NCI-H526 (cell line): ENCODE measurements at places on chromosomes 3 and 15.

DNA sequence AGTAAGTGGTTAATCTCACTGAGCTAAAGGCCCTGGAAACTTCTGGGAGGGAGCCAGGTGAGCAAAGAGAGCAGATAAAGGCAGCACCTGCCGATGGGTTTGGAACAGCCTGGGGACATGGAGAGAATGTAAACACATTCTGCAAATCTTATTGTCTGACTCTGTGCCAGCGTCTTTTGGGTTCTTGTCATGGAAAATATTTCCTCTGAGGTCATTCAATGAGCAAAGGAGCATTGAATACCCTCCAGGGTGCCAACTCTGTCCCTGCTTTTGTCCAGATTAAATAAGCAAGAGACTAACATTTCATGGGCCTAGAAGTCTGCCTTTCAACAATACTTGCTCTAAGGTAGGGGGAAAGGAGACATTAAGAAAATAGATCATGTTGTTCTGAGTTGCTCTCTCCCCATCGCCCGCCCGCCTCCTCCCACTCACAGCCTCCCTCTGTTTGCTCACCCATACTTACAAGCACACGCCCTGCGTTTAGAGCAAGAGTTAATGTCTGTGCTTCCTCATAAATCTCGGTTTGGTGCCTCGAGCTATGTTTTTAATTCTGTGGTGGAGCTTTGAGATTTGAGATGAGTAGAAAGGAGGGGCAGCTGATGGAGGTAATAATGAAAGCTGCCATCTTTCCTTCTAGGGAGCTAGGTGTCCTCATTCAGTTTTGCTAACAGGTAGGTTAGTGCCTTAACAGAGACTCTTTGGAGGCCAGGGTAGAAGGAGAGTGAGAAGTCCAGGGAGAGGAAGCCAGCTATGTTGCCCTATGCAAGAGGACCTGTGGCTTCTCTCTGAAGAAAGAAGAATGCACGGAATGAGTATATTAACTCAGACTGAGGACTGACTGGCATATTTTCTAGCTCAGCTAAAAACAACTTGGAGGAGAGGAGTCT, 132.9 kb downstream of the TPRG1 start:
- DNase-seq, result peak; percentile 13

GRCh38 chr3:141738891-141739363, 829 bp downstream of the RNF7 start:
- DNase-seq, result peak; percentile 47

DNA sequence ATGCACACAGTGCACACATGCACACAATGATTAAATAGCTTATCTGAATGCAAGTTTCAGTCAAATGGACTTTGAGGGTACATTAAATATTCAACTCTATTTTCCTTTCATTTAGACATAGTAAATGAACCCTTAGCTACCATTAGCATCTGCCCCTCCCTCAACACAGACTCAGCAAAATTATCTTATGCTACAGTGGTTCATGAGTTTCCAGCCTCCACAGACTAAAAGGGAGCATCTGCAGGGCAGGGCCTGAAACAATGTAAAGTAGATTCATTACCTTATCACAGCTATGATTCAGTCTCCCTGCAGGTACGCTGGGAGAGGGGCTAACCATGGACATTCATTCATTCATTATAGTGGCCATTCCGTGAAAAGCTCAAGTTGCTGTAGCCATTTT, 329.1 kb downstream of the VGLL3 start:
- DNase-seq, result no peak

GRCh38 chr3:85678713-85679112, 719.9 kb downstream of the CADM2 start:
- DNase-seq, result no peak

DNA sequence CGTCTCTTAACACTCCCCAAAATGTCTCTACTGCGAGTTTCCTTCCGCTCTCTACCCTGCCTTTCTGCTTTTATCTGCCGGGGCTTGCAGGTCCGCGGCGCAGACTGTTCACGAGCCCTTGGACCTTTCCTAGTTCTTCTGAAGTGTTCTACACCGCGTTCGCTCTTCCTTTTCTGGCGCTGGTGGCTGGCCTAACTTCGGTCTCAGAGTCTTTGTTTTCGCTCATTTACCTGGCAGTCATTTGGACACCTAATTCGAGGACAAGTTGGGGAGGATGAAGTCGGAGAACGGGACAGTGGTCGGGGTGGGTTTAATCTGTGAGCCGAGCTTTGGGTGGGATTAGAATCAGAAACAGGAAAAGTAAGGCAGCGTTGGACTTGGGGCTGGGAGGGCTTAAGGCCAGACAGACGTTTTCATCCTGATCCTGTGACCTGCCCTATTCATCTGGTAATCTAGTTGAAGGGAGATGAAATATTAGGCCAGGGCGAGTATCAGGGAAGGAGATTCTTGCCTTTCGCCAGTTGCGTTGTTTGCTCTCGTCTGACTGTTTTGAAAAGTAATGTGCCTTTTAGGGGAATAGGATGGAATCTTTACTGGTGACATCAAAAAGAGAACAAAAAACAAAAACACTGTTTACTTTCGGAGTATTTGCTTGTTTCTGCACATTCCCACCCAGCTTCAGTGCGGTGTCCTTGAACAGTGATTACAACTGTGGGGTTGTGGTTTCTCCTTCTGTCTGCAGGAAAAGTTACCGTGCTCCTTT, 1.8 kb downstream of the DIPK2A start:
- DNase-seq, result peak; percentile 76

- DNase-seq, result no peak
These were observed 9.3 kb downstream of the LRTM1 start for GRCh38 chr3:54918516-54918915.

DNA sequence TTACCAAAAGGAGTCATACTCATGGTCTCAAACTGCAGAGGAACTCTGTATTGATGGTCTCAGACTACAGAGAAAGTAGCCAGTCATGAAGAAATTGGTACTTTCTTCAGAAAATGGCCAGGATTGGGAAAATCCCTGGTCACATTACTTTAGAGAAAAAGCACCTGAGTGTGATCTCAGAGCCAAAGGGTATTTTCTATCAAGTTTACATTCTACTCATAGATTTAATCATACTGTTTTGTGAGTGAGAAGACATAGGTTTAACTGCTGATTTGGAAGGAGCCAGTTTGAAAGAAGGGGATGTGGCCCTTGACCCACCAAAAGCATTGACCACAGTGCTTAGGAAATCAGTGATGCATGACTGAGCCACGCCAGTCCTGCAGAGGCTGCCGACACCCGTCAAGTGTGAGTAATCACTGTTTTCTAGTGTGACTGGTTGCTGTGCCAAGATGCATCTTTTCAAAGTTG, 203.6 kb downstream of the AKAP13 start:
- DNase-seq, result no peak

GRCh38 chr15:62291262-62291661, 126.2 kb upstream of the C2CD4B start:
- no peak for DNase-seq

DNA sequence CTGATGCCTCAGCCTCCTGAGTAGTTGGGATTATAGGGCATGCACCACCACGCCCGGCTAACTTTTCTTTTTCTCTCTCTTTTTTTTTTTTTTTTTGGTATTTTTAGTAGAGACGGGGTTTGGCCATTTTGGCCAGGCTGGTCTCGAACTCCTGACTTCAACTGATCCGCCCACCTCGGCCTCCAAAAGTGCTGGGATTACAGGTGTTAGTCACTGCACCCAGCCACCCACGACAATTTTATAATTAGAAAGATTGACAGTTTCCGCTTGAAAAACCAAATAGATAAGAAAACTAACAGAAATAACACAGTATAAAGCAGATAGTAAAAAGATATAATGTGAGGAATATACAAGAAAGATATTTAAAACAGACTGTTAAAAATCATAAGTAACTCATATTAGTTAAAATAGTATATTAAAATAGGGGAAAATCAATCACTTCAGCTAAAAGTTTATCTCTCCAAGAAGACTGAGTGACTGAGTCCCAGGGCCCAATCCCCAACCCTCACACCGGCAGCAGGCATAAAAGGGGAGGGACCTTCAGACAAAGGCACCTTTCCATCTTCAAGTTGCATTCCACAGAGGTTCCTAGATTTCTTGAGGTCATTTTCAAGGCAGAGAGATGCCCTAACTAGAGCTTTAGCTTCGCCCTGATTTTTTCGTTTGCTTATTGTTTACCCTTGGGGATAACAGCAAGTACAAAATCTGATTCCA, 1.4 kb upstream of the WHAMM start:
- no peak for DNase-seq

DNA sequence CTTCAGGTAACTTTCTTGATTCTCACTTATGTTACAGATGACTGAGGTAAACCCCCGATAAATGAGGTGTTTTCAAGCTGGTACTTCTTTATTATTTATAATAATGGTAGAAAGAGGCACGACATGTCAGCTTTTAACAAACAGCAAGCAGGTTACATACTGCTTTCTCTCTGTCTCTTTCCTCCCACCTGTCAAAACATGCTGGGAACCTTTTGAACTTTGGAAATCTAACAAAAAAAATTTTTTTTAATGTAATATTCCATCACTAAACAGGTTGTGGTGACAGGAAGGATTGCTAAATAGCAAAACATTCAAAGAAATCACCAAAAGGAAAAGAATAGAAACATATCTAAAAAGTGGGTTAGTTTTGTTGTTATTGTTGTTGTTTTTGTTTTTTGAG, 48.2 kb downstream of the ANO10 start:
- no peak for DNase-seq

GRCh38 chr15:58407778-58408177, 24.0 kb upstream of the LIPC start:
- no peak for DNase-seq

GRCh38 chr3:168141405-168141998, 45.8 kb upstream of the GOLIM4 start:
- no peak for DNase-seq

GRCh38 chr3:31635545-31635944, 102.8 kb downstream of the STT3B start:
- DNase-seq, result no peak

DNA sequence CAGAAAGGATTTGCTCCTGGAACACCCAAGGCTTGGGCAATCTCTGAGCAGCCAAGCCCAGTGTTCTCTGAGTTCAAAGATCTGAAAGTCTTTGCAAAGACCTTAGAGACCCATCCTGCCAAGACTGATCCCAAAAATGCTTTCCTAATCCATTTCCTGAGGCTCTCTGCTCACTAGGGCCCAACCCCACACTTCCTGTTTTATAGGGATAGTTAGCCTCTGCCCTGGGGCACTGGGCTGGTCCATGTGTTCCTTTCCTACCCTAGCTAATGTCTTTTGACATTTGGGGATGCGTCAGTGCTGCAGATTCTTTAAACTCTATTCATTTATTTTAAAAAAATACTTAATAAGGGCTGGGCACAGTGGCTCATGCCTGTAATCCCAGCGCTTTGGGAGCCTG, 372.7 kb downstream of the ROBO2 start:
- no peak for DNase-seq
